Panc1 (cell line): ENCODE measurements at places on chromosomes 7 and 10. TPM values are rescaled to one million over a fixed set of nuclear protein-coding genes. Genes with fewer than 3 reads are reported as not detected.

GRCh38 chr10:105742184-105742583 is 1101.1 kb downstream of the SORCS3 start:
- no peak overlapping the region for H3K27ac ChIP-seq
- H3K36me3 ChIP-seq, result no peaks in the 10 kb centered on the region
- H3K27me3 ChIP-seq, result no peaks in the 10 kb centered on the region
- no peak for DNase-seq

DNA sequence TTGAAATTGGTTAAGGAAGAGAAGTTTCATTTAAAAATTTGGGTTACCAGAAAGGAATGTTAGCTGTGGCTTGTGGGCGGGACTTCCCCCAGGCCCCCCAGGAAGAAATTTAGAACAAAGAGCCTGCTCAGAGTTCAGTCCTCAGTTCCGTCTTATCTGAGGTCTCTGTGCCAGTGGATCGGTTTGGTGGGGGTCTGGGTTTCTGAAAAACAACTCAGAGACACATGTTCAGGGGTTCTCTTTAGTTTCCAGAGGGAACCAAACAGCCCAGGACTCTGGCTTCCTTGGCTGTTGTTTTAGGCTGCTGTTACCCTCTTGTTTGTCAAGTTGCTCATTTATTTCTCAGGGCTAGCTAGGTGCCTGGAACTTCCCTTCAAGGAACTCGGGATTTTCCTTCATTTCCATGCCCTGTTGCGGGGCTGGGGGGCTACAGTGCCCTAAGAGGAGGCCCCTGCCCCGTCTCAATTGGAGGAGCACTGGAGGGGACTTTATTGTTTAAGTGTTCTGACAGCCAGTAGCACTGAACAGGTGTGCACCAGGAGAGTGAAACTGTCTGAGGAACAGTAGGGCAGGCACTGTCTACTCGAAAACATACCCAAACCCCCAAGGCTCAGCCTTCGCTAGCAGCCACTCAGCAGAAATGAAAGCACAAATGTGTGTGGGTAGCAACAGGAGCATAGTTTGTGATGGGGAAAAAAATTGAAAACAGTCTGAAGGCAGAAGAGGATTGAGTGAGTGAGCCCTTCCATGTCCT is 59.9 kb downstream of the ALOX5 start:
- H3K27me3 ChIP-seq, result peaks cover 8% of the 10 kb centered on the region
- no peaks in the 10 kb centered on the region for H3K36me3 ChIP-seq
- no peak overlapping the region for H3K27ac ChIP-seq
- no peak for DNase-seq

GRCh38 chr7:41954976-41955375 is 252.1 kb upstream of the INHBA start:
- H3K4me3 ChIP-seq, result no peak overlapping the region
- no peaks in the 10 kb centered on the region for H3K27me3 ChIP-seq
- peaks cover 33% of the 10 kb centered on the region for H3K4me1 ChIP-seq
- DNase-seq, result no peak
- peak overlapping the region; percentile 72 for H3K27ac ChIP-seq

- H3K4me1 ChIP-seq, result peaks cover 4% of the 10 kb centered on the region; the same call in 1 of the 2 replicates
- peak overlapping the region; percentile 82 for H3K4me3 ChIP-seq
- peaks cover 33% of the 10 kb centered on the region for H3K36me3 ChIP-seq
Observed at GRCh38 chr10:42781893-42782445, 626 bp upstream of the BMS1 start.

DNA sequence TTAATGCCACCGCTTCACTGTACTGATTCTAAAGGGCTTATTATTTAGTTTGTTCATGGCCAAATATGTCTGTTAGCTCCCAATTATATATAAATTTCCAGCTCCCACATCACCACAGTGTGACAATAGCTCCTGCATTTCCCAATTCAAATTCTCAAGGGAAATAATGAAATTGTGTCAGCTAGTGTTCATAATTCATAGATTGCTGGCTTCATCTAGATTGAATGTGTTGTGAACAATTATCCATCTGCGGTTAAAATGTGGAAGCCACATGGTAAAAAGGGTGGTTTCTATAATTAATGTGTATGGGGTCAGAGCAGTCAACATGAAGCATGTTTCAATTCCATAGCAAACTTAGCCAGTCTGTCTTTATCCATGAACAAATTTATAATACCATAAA is 154.3 kb downstream of the SEMA3E start:
- H3K4me1 ChIP-seq, result no peaks in the 10 kb centered on the region
- H3K27me3 ChIP-seq, result no peaks in the 10 kb centered on the region
- H3K4me3 ChIP-seq, result no peak overlapping the region
- no peak overlapping the region for H3K27ac ChIP-seq
- H3K36me3 ChIP-seq, result no peaks in the 10 kb centered on the region

GRCh38 chr7:77904252-77904651 is 105.7 kb downstream of the PHTF2 start:
- DNase-seq, result no peak
- H3K4me1 ChIP-seq, result no peaks in the 10 kb centered on the region
- no peaks in the 10 kb centered on the region for H3K27me3 ChIP-seq
- H3K36me3 ChIP-seq, result no peaks in the 10 kb centered on the region; the same call in 1 of the 2 replicates
- H3K27ac ChIP-seq, result no peak overlapping the region

- H3K4me1 ChIP-seq, result peaks cover 2% of the 10 kb centered on the region; the same call in 1 of the 2 replicates
- no peak overlapping the region for H3K27ac ChIP-seq
- no peak for DNase-seq
- peak overlapping the region; percentile 22 for H3K4me3 ChIP-seq
- H3K27me3 ChIP-seq, result peaks cover 17% of the 10 kb centered on the region
- H3K36me3 ChIP-seq, result no peaks in the 10 kb centered on the region; the same call in 1 of the 2 replicates
Observed at GRCh38 chr7:45342236-45342635, 184.6 kb downstream of the RAMP3 start.

GRCh38 chr7:50436133-50436806 is 13.9 kb downstream of the FIGNL1 start:
- H3K4me3 ChIP-seq, result no peak overlapping the region
- no peaks in the 10 kb centered on the region for H3K36me3 ChIP-seq
- H3K27me3 ChIP-seq, result no peaks in the 10 kb centered on the region
- no peak for DNase-seq
- no peak overlapping the region for H3K27ac ChIP-seq

- H3K27ac ChIP-seq, result no peak overlapping the region
- H3K27me3 ChIP-seq, result no peaks in the 10 kb centered on the region
- no peak for DNase-seq
- no peaks in the 10 kb centered on the region for H3K4me1 ChIP-seq
Observed at GRCh38 chr10:59872892-59873463, 33.4 kb downstream of the CCDC6 start.

- H3K27ac ChIP-seq, result no peak overlapping the region
- no peaks in the 10 kb centered on the region for H3K4me1 ChIP-seq
- no peaks in the 10 kb centered on the region for H3K27me3 ChIP-seq
- no peaks in the 10 kb centered on the region for H3K36me3 ChIP-seq
- no peak overlapping the region for H3K4me3 ChIP-seq
Observed at GRCh38 chr7:127997226-127997922, 33.9 kb downstream of the LRRC4 start.

- H3K36me3 ChIP-seq, result no peaks in the 10 kb centered on the region
- DNase-seq, result no peak
- H3K4me3 ChIP-seq, result no peak overlapping the region
- H3K27me3 ChIP-seq, result no peaks in the 10 kb centered on the region
- H3K27ac ChIP-seq, result no peak overlapping the region
- H3K4me1 ChIP-seq, result no peaks in the 10 kb centered on the region
Observed at GRCh38 chr10:33377658-33378025, 43.2 kb upstream of the NRP1 start.

DNA sequence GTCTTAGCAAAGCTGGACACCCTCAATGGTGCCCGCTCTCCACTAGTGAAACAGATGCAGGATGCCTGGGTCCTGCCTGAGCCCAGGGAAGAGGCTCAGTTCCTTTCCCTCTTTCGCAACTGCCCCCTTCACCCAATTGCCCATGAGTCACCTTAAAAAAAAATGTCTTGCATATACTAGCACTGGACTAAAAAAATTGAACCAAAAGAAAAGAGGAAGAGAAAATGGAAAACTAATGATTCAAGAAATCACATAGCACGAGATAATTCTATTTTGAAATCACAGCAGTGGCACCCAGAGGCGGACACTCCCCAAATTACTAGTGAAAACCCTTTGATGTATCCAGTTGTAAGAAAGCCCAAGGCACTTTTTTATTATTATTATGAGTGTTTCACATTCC is 972.5 kb downstream of the LRMDA start:
- H3K36me3 ChIP-seq, result no peaks in the 10 kb centered on the region
- no peak for DNase-seq
- no peak overlapping the region for H3K4me3 ChIP-seq
- no peak overlapping the region for H3K27ac ChIP-seq
- no peaks in the 10 kb centered on the region for H3K4me1 ChIP-seq

DNA sequence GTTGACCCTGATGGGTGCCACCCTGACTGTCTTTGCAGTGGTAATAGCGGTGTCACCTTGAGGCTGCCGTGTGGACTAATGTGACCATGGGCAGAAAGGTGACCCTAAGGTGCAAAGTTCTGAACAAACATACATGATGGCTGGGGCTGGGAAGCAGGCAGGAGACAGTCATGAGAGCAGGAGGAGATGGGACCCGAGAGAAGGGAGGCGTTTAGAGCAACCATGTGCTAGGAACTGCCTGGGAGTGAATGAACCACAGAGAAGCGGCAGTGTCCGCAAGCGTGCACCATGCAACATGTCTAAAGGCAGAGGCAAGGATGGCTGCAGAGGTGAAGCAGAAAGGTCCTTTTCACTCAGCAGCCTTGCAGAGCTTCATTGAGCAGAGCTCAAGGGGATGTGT is 113.1 kb upstream of the GDF10 start:
- DNase-seq, result no peak
- H3K27me3 ChIP-seq, result no peaks in the 10 kb centered on the region
- H3K4me3 ChIP-seq, result no peak overlapping the region
- H3K4me1 ChIP-seq, result peaks cover 12% of the 10 kb centered on the region
- no peaks in the 10 kb centered on the region for H3K36me3 ChIP-seq
- no peak overlapping the region for H3K27ac ChIP-seq

- H3K4me3 ChIP-seq, result no peak overlapping the region
- no peaks in the 10 kb centered on the region for H3K36me3 ChIP-seq
- no peak overlapping the region for H3K27ac ChIP-seq
- DNase-seq, result no peak
- H3K4me1 ChIP-seq, result no peaks in the 10 kb centered on the region
Observed at GRCh38 chr7:74599244-74599643, 58.3 kb upstream of the GTF2I start.

GRCh38 chr10:132054564-132054963 is 11.2 kb upstream of the JAKMIP3 start:
- no peak overlapping the region for H3K4me3 ChIP-seq
- H3K36me3 ChIP-seq, result no peaks in the 10 kb centered on the region
- H3K27me3 ChIP-seq, result peaks cover 5% of the 10 kb centered on the region; the same call in 1 of the 2 replicates

- H3K27ac ChIP-seq, result peak overlapping the region; percentile 46; the same call in 1 of the 2 replicates
- H3K4me3 ChIP-seq, result no peak overlapping the region
- no peaks in the 10 kb centered on the region for H3K27me3 ChIP-seq
- DNase-seq, result no peak
Observed at GRCh38 chr10:70379581-70380176, 2.7 kb downstream of the LRRC20 start.

GRCh38 chr10:127524229-127524628 is 24.9 kb upstream of the NPS start:
- no peaks in the 10 kb centered on the region; the same call in 1 of the 2 replicates for H3K36me3 ChIP-seq
- H3K4me3 ChIP-seq, result no peak overlapping the region
- peaks cover 43% of the 10 kb centered on the region for H3K27me3 ChIP-seq
- H3K4me1 ChIP-seq, result no peaks in the 10 kb centered on the region
- H3K27ac ChIP-seq, result no peak overlapping the region
- DNase-seq, result no peak

DNA sequence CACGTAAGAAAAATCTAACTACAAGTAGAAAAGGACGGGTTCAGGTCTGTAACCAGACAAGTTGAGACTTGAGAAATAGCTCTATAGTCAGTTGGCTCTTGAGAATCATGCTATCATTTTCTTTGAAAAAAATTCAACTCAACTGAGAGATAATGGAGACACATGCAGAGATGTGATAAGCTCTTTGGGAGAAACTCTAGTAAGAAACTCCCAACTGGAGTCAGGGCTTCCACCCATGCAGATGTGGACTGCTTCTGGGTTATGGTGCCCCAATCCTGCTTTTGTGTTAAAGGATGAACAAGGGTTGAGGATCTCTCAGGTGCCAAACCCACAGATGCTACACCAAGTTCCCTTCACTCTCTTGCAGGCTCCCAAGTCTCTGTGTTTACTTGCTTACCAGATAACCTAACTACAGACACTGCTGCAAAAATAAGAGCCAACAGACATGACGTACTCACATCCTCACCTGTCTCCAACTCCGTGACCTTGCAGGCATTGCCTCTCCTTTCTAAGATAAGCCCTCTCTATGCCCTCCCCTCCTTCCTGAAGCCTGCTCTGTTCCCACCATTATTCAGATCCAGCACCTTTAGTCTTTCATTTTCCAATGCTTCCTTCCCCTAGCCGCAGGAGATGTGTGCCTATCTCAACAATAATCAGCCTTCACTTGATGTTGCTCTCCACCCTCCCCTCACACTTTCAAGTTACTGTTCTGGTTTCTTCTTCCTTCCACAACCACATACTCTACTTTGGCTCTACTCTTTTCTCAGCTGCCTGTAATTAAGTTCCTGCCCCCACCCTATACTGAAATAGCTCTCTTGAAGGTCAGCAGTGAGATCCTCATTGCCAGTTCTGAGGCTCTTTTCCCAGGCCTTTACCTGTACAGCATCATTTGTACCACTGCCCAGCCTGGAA is 130.0 kb downstream of the ICA1 start:
- no peaks in the 10 kb centered on the region; the same call in 1 of the 2 replicates for H3K27me3 ChIP-seq
- no peaks in the 10 kb centered on the region for H3K36me3 ChIP-seq
- H3K4me3 ChIP-seq, result no peak overlapping the region

- H3K36me3 ChIP-seq, result no peaks in the 10 kb centered on the region
- no peaks in the 10 kb centered on the region for H3K27me3 ChIP-seq
- no peak overlapping the region for H3K27ac ChIP-seq
- no peak for DNase-seq
Observed at GRCh38 chr7:38025815-38026214, 105.4 kb downstream of the EPDR1 start.

DNA sequence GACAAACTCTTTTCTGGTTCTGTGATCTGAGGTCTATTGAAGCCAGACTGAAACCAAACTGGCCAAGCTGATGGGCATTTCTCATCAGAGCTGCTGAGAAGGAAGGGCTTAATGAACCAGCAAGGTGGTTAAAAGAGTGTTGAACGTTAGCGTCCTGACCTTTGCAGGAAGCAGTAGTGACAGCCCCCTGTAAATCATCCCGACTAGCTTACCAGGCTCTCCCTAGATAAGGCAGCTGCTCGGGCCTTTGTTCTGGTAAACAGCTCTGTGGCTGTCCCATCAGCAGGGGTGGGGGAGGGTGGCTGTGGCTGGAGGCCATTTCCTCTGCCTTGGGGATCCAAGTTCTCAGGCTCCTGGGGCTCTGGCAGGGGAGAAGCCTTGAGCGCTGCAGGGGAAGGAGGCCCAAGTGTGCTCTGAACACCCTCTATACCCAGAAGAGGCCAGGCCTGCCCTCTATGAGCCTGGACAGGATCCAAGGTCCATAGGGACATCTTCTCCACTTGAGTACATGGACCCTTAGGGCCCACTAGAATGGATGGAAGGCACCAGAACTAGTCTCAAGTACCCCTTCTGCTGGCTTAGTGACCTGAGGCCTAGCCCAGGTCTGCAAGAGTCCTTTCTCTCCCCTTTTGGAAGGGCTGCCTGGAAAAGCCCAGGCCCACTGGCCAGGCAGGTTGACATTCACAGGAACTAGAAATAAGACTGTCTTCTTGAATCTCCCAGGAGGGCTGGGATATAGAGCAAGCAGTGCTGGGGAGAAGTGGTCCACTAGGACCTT is 134.6 kb downstream of the ARHGAP22 start:
- peaks cover 11% of the 10 kb centered on the region for H3K27me3 ChIP-seq
- DNase-seq, result no peak
- H3K36me3 ChIP-seq, result no peaks in the 10 kb centered on the region
- no peaks in the 10 kb centered on the region; the same call in 1 of the 2 replicates for H3K4me1 ChIP-seq
- H3K27ac ChIP-seq, result no peak overlapping the region

GRCh38 chr10:85623758-85624157 is 742.8 kb downstream of the GRID1 start:
- no peak overlapping the region for H3K4me3 ChIP-seq
- no peaks in the 10 kb centered on the region for H3K27me3 ChIP-seq
- H3K27ac ChIP-seq, result no peak overlapping the region; the same call in 1 of the 2 replicates
- no peaks in the 10 kb centered on the region for H3K36me3 ChIP-seq

Gene C10orf88
- total RNA-seq, result 21.7 TPM

Gene KCNIP2
- 4.3 TPM for total RNA-seq

Gene CALD1
- total RNA-seq, result 9.2 TPM

Gene IDI2
- not detected for total RNA-seq
